ENCODE measurements at places on chromosomes 12 and 14.

DNA sequence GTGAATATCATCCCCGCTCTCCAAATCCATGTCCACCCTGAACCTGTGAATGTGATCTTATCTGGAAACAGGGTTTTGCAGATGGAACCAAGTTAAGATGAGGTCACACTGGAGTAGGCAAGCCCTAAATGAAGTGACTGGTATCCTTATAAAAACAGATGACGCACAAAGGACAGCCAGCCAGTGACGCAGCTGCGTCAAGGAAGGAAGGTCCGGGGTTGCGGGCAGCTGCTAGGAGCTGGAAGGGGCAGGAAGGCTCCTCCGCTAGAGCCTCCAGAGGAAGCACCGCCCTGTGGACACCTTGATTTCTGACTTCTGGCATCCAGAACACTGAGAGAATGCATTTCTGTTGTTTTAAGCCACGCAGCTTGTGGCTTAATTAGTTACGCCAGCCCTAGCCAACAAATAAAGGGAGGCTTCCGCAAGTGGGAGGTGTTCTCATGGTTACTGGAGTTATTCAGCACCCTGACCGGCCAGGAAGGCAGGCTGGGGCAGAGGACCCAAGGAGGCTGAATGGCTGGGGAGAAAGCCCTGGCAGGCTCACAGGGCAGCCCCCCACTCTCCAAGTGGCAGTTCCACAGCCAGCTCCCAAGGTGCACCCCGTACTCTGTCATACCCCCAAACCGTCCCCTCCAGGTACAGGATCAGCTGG lies 127.6 kb upstream of the NCOR2 start:
- DNase-seq, result no peak

DNA sequence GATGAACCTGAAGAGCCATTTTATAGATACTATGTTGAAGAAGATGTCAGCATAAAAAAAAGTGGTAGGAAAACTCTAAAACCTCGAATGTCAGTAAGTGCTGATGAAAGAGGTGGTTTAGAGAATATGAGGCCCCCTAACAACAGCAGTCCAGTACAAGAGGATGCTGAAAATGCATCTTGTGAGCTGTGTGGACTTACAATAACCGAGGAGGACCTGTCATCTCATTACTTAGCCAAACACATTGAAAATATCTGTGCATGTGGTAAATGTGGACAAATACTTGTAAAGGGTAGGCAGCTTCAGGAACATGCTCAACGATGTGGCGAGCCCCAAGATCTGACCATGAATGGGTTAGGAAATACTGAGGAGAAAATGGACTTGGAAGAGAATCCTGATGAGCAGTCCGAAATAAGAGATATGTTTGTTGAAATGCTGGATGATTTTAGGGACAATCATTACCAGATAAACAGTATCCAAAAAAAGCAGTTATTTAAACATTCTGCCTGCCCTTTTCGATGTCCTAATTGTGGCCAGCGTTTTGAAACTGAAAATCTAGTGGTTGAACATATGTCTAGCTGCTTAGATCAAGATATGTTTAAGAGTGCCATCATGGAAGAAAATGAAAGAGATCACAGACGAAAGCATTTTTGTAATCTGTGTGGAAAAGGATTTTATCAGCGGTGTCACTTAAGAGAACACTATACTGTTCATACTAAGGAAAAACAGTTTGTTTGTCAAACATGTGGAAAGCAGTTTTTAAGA lies 17.8 kb upstream of the HSPA2 start:
- no peak for DNase-seq

DNA sequence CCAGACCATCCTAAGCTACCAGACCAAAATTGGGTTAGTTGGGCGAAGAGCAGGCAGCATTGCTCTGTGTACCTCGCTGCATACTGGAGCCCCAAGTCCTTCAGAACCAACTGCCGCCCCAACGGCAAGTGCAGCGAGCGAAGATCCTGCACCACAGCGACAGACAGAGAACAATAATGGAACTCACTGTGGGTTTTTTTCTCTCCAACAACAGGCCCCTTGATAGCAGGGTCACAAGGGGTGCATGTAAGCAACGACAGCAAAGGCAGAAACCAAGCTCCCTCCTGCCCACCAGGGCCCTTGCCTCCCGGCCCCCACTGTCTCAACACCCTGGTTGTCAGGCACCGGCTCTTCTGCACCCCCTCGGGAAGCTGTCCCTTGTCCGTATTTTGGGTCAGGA lies 39.0 kb downstream of the RNF34 start:
- no peak for DNase-seq

- no peak for DNase-seq
Observed at GRCh38 chr12:2283480-2283879, 230.7 kb downstream of the CACNA1C start.

DNA sequence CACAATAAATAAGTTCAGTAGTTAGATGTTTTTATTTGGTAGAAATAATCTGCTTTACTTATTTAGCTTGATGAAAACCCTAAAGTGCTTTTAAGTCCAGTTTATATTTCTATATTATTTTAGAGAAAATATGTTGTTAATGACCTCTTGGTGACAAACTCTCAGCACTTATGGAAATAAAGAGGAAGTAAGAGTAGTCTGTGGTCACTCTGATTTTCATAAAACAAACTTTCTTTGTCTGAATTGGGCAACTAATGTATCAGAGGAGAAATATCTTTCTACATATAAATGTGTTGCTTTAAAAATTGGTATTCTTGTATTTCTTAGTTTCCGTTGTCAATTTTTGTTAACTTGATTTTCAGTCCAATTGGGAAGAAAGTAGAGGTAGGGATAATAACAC lies 878.9 kb upstream of the SEL1L start:
- DNase-seq, result no peak

DNA sequence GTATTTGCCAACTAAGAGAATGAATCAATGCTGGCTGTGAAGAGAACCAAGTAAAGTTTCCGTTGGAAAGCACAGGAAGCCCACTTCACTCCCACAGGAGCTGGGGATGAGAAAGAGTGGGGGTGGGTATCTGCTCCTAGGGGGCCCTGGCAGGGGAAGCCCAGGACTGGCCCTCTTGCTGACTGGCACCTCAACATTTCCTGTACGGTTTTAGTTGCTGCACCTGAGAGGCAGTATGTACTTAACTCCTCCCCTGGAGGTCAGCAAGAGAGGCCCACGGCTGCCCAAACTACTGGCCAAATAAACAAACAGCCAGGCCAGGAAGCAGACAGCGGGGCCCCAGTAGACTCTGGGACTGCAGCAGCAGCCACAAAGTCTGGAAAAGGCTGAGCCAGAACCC lies 33.8 kb upstream of the VWF start:
- DNase-seq, result no peak

DNA sequence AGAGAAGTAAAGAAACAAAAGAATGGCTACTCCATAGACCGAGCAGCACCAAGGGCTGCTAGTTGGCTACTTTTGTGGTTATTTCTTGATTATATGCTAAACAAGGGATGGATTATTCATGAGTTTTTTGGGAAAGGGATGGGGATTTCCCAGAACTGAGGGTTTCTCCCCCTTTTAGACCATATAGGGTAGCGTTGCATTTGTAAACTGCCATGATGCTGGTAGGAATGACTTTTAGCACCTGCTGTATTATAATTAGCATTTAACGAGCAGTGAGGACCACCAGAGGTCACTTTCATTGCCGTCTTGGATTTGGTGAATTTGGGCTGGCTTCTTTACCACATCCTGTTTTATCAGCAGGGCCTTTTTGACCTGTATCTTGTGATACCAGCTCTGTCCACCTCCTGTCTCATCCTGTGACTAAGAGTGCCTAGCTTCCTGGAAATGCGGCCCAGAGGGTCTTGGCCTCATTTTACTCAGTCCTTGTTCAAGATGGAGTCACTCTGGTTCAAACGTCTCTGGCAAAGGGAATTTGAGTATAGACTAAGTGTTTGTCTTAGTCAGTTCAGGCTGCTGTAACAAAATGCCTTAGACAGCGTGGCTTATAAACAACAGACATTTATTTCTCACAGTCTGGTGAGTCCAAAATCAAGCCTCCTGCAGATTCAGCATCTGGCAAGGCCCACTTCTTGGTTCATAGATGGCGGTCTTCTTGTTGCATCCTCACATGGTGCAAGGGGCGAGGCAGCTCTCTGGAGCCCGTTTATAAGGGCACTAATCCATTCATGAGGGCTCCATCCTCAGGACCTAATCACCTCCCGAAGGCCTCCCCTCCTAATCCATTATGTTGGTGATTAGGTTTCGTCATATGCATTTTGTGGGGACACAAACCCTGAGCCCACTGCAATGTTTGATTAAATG lies 348.3 kb upstream of the SFSWAP start:
- no peak for DNase-seq

DNA sequence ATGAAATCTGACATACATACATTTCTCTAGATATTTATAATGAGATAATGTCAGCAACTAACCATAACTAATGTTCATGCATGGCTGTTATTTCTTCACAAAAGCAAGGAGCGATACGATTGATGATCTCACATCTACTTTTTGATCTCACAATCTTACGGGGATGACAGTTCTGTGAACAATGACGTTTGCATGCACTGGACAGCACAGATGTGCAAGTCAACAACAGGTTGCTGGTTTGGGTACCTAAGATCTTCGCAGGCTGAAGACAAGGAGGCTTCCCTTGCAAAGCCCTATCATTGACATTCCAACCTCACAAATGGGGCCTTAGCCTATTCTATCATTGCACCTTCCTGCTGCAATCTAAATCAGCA lies 53.6 kb downstream of the C12orf42 start:
- DNase-seq, result no peak

DNA sequence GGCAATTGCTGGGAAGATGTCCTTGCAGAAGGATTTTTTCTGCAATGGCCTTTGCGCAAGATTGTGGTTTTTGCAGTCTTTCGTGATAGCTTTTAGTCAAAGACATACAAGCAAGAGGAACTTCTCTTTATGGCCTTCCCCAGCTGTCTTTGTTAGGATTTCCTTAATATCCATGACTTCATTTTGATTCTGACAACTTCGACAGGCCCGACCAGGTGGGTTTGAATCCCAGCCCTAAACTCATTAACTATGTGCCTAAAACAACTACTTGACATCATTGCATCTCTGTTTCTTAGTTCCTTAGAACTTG lies 13.3 kb upstream of the VRK1 start:
- DNase-seq, result no peak

GRCh38 chr12:102879144-102879763 lies 37.8 kb downstream of the PAH start:
- no peak for DNase-seq

DNA sequence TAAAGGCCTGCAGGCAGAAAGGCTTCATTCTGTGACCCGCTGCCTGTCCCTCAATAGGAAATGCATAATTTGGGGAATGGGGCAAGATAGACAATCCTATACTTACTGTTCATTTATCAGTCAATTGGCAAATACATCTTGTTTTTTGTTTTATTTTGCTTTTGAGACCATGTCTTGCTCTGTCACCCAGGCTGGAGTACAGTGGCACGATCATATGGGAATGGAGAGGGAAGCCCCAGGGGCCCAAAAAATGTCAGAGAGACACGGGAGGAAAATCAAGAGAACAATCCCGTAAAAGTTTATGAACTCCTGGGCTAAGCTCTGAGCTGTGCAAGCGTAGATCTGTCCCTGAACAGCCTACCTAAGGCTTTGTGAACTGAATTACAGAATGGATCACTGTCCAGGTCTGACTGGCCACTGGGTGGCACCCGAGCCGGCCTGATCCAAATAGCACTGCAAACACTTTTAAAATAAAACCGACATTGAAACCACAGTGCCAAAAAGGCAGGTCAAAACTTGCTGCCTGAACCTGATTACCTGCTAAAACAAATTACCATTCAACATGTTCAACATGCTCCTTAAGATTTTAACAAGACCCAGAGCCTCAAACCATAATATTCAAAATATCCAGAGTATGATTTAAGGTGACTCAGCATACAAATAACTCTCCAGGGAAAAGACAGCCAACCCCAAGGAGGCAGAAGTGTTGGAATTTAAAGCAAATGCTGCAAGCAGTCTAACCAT lies 11.8 kb downstream of the COPS7A start:
- DNase-seq, result no peak

GRCh38 chr14:57254884-57255283 lies 13.8 kb downstream of the EXOC5 start:
- DNase-seq, result no peak

GRCh38 chr14:56422703-56423213 lies 156.8 kb upstream of the TMEM260 start:
- no peak for DNase-seq

DNA sequence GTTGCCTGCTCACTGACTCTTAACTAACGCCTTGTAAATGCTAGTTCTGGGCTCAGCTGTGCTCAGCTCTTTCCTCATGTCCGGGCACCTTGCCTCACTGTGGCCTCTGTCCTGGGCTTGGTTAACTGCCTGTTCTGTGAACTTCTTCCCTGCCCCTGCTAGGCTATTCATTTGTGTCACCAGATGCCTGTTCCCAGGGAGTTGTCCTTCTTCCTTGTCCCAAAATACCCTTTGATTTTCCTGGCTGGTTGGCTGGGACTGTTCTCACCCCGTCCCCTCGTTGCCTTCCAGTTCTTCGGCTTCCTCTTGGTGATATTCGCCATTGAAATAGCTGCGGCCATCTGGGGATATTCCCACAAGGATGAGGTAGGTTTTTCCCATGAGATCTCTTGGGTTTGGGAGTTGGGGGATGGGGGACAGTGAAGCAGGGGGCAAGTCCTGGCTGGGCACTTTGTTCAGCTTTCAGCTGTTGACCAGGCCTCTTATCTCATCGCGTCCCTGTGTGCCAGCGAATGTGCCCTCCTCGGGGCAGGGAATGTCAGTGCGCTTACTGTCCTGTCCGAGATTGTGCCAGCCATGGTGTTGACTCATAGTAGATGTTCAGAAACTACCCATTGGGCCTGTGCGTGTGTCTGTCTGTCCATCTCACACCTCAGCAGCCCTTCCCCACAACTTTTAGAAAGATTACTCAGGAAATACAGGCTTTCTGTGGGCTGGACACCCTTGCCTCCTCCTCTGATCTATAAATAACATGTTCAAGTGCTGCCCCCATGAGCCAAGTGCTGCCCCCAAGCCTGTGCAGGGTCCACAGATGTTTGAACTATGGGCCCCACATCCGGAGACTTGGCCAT lies 33.1 kb downstream of the CD9 start:
- no peak for DNase-seq

- DNase-seq, result no peak
Observed at GRCh38 chr12:49955899-49956662, 5.5 kb downstream of the AQP2 start.

- DNase-seq, result no peak
Observed at GRCh38 chr14:49982501-49982951, 89.6 kb downstream of the ARF6 start.

DNA sequence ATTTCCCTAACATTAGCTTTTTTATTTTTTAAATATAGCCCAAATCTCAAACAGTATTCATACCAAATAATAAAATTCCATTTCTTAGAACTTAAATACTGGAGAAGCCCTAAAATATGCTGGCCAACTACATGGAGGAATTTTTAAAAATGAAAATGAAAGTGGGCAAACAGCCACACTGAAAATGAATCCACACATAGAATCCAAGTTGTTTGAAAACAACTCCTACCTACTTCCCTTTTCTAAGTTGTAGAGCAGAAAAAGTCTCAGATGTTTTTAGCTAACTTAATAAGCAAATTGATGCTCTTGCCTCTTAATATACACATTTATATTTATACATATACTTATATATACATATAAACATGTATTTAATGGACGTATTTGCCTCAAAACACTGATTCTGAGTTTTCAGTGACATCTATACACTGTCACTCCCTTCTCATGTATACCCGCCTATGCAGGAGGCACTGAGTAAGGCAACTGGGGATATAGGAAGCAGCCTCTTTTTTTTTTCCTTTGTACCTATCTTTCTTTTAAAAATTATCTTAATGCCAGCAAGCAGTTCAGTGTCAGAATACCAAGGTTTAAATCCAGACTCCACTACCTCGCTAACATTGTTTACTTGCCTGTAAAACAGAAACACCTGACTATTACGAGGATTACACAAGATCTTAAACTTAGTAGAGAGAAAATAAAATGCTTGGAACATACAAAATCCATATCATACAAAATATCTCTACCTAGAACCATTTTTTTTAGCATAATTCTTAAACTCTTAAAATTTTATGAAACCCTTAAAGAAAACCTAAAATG lies 13.3 kb downstream of the DICER1 start:
- DNase-seq, result no peak

Measured in effector CD8-positive, alpha-beta T cell (primary cell).